ENCODE measurements at places on chromosomes 5 and 9.

DNA sequence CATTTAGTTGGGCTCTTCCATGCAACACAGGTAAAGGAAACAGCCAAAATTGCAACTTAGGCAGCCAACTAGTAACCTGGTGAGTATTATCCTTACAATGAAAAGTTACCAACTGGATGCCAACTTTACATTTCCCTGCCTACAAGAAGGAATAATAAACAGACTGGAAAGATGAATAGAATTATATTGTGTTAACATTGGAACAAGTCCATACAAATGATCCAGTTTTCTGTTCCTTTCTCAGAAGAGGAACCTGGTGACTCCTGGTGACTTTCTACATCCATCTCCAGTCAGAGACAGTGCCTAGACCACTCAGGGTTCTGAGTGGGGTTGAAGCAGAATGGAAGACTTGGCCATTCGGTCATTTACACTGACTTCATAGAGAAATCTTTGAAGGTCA, 20.6 kb downstream of the MARCHF3 start:
- DNase-seq = no peak

GRCh38 chr9:123441769-123442168, 85.8 kb downstream of the CRB2 start:
- no peak for DNase-seq

DNA sequence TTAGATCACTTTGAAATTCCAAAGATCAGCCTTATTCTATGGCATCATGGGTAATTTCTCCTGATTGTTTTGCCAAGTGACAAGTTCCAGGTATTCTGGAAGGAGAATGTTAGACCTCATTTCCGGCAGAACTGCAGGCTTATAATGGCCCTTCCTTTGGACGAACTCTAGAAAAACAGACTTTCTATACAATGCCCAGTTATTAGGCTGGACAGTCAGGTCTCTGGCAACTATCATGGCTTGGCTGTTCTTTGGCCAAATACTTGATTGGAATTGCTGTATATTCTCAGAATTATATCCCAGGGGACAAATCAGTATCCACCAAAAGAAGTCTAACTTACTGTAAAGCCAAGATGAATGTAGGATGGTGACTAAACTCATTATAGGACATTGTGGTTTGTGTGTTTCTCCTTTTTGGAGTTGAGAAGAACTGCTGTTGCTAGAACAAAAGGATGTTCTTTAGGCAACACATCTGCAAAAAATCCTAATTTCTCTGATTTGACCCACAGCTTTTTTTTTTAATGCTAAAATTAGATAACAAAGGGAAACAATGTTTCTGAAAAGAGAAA, 69.0 kb downstream of the ADAMTSL1 start:
- no peak for DNase-seq

- no peak for DNase-seq
Observed at GRCh38 chr5:80124121-80124918, 89.2 kb downstream of the THBS4 start.

- DNase-seq = no peak
Observed at GRCh38 chr5:95440825-95441224, 49.7 kb downstream of the FAM81B start.

DNA sequence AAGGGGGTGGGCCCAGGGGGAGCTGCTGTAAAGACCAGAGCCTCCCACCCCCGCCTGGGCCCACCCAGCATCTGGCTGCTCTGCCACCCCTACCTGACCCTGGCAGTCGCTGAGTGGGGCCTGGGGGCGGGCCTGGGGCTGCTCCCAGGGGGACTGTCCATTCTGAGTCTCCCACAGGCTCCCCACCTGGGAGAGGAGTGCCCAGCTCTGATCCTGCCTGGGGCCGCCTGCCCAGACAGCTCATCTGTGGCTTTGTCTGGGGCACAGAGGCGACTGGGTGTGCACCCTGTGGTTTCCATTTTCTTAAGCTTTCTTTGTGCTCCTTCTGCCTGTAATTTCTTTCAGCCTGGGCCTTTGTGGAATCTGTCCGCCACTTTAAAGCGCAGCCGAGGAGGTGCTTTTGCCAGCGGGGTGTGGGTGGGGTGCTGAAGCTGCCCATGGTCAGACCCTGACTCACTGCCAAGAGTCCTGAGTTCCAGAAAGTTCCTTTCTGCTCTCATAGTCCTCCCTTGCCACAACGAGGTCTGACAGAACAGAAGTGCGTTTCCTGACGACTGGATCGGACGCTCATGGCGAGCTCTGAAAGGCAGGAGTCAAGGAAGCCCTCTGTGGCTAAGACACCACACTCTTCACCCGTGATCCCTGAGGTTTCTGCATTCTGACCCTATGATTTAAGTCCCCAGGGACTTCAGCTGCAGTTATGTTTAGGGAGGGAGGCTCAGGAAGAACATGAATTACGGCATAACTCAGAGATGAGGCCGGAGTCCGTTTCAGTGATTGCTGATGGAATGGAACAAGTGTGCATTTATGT, 225.0 kb downstream of the FANCC start:
- DNase-seq = no peak

DNA sequence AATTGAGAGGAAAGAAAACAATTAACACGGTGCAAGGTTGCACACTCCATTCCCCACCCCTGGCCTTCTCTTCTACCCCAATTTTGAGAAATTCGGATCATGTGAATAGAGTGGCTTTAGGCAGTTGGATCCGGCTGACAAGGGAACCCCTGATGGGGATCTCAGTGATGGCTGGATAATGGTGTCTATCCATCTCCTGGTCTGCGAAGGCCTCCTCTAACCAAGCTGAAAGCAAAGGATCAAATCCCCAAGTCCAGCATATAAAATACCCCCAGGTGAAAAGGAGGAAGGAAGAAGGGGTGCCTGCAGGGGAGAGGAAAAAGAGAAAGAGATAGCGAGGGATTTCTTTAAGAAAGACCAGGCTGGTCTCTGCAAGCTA, 16.0 kb downstream of the NR2F1 start:
- no peak for DNase-seq

DNA sequence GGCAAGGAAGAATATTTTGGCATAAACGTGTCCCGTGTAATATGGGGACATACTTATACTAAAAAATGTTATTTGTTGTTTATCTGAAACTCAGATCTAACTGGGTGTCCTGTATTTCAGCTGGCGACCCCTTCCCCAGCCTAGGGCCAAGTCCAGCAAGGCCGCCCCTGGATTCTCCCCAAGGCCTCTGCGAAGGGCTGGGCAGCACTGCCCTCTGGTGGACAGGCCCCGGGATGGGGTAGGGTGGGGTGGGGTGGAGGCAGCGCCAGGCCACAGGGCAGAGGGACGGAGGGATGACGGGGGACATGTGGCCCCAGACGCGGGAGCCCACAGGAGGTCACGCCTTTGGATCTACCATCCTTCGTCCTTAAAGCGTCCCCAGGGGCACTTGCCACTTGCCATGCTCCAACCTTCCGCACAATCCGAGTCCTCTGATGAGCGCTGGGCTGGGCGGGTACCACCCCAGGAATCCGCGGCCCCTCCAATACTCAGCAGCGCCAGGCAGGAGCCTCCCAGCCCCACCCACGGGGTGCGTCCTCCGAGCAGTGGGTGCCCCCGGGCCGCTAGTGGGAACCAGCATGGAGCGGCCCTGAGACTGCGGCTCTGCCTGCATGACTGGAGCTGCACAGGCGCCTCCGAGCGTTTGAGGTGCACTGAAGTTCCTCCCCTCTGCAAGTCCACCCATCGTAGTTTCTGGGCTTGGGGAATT, 7.1 kb upstream of the AGPAT2 start:
- no peak for DNase-seq

GRCh38 chr5:160271396-160271795, 41.0 kb downstream of the CCNJL start:
- DNase-seq = peak; percentile 75

DNA sequence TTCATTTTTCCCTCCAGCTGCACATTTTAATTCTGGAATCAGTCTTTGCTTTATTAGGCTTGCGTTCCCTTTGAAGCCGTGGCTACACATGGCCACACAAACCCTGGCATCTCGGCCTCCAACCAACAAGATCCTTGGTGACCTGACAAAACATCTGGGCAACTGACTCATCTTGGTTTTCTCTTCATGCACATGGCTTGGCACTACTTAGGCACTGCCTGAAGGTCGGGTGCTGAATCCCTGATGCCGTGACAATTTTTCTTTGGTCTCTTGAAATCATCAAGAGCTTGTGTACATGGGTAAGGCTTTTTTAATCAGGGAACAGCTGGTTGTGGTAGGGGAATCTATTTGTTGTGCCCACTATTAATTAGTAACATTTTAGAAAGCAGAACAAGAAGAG, 16.0 kb upstream of the PAPPA start:
- DNase-seq = no peak

- DNase-seq = no peak
Observed at GRCh38 chr9:121369595-121370265, at the start of gene STOM. Gene STOM (minus strand): TSS chr9:121370250. CDS start chr9:121370187, 63 bp downstream.

DNA sequence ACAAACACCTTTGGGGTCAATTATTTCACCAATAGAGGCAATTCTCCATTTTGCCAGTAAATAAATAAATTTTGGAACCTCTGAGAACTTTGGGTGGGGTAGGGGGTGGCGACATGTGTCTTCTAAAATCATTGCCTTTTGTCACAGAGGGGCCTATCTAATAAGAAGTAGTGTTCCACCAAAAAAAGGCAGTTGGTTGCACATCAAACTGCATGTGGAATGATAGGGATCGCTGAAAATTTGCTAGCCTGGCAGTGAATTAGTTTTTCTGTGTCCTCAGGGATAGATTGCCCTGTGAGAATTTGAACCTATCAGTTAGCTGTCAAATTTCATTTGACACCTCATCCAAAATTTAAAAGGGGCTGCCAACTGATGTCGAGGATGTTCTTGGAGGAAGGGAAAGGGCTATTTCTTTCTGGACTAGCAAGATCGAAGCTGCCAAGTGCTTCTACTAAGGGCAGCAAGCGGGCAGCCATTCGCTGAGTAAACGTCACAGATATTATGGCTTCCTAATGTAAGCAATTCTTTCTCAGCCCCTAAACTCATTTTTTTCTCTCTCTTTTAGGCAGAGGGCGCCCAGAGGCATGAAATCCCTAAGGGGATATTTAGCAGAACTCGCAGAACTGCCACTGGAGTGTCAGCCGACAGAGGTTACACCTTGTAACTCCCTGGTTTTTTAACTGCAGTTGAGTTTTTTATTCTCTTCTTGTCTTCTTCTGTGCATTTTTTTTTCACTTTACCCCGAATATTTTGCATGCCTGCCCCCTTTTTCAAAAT, 2208.1 kb upstream of the WWC1 start:
- no peak for DNase-seq

- DNase-seq = no peak
Observed at GRCh38 chr5:95417971-95418370, 26.8 kb downstream of the FAM81B start.

- DNase-seq = no peak
Observed at GRCh38 chr9:14780251-14780650, 57.7 kb upstream of the CER1 start.

GRCh38 chr9:92760070-92760469, 4.6 kb downstream of the BICD2 start:
- DNase-seq = no peak

- no peak for DNase-seq
Observed at GRCh38 chr9:35262064-35262463, 100.3 kb downstream of the UNC13B start.

DNA sequence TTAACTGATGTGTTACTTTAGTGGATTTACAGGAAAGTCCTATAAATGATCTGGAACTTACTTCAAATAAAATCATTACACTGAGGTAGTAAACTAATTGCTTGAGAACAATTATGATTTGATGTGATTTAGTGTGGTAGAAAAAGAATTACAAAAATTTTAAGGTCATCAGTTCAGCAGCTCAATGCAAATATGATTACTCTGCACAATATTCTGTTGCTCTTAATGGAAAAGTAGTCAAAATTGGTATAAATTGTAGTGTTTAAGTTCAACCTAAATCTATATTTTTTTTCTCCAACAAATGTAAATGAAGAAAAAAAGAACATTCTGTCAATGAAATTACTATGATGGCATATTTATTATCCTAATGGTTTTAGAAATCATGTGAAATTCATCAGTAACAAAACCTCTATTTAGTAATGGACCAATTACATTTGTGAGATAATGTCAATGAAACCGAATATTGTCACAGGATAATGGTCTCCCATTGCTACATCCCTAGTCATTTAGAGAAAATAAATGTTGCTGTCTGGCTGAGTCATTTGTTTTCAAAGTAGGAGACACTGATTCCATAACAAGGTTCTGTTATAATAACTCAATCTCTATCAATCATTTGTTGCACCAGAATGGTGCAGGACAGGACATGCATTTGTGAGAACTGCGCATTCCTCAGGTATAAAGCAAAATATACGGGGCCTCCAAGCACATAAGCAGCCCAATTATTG, 177.1 kb downstream of the NFIB start:
- no peak for DNase-seq

GRCh38 chr9:125831054-125831453, 83.9 kb downstream of the PBX3 start:
- no peak for DNase-seq

- DNase-seq = no peak
Observed at GRCh38 chr5:175658299-175659145, 651 bp downstream of the HRH2 start.

GRCh38 chr5:133842846-133843611, 125.4 kb downstream of the C5orf15 start:
- no peak for DNase-seq

DNA sequence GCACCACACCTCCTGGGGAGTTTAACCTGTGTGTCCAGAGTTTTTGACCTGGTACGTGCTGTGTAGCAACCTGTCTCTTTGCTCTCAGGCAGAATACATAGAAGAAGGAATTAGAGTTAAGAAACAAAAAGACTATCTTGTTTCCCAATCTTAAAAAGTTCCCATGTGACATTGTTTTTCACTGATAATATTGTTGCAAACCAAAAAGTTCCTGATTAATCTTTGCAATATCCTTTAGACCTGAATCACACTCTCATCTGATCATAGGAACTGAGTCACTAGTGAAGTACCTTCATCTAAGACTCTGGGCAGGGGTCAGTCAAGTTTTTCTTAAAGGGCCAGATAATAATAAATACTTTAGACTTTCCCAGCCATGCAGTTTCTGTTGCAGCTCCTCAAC, 35.1 kb downstream of the BASP1 start:
- DNase-seq = no peak

GRCh38 chr9:134922066-134922931, 4.6 kb upstream of the FCN1 start:
- DNase-seq = no peak

DNA sequence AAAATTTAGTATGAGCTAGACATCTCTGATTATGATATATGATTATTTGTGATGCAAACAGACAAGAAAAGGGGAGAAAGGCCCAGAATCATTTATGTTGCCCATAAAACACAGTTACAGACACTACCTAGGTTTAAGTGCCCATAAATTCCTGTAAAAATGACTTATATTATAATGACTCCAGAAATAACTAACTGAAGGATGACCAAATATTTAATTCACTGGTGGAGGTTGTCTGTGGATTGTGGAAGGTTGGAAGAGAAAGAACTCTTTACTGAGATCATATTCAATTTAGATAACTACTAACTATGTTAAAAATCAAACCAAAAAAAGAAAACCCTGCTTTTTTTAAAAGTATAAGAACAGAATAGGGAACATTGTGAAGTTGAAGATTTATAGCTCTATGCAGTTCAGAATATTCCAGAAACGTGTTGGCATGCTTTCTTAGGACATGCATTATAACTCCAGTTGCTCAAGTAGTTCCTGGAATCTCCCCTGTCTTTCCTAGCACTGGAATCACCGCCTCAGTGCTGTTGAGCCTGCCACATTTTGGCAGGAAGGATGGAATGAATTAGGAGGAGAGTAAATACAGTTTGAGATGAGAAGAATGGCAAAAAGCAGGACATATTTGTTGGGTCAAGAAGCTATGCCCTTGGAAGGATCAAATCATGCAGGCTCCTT, 72.0 kb upstream of the PAPPA start:
- no peak for DNase-seq

GRCh38 chr9:38629511-38629910, 9.1 kb upstream of the ANKRD18A start:
- no peak for DNase-seq

GRCh38 chr5:82470185-82470994, 192.2 kb upstream of the RPS23 start:
- DNase-seq = peak; percentile 2

Measured in DMS153 (cell line).